ENCODE measurements at places on chromosomes 13 and 19.

- DNase-seq, result no peak
These were observed 12.1 kb upstream of the ZNF254 start for GRCh38 chr19:24074720-24075454.

DNA sequence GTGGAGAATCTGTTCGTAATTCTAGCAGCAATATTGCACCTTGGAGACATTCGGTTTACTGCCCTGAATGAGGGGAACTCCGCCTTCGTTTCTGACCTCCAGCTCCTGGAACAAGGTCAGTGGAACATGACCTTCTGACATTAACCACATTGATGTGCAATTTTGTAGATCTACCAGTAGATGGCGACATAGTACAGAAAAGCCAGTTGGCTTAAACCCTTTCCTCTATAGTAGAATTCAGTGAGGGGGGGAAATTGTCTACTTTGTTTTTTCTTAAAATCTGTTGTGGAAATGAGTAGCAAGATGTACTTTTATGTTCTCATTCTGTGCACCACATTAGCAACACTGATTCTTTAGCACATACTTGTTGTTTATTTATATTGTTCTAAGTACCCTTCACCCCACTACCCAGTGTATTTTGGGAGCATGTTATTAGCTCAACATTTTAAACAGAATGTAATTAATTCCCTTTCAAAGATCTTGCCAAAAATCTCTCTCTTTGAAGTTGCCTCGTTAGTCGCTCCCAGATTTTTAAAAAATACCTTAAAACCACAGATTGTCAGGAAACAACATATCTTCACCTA, 332.2 kb downstream of the MYO16 start:
- DNase-seq, result no peak

GRCh38 chr19:19368087-19368486, 37.4 kb upstream of the GATAD2A start:
- DNase-seq, result no peak

DNA sequence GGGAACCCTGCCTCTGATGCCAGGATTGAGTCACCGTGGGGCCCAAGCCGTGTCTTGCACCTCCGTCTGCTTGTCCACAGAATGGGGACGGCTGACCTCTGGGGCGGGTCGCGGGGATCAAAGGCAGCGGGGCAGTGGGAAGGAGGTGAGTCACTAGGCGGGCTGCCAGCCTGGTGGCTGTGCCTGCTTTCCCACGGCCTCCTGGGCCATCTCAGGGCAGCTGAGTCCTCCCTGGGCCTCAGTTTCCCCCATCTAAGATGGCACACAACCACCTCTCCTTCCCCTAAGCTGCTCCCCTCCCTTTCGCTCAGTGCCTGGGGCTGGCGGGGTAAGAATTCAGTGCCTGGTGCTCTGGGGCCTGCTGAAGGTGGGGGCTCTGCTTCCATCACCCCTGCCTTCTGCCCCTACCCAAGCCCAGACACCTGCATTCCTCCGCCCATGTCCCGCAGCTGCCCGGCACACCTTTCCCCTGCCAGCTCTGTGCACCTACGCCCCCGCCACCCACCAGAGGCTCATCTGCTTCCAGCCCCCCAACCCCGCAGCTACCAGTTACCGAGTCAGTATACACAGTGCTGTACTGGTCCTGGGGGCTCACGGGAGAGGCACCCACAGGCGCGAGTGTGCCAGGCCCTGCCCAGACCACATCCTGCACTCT, 3.5 kb downstream of the MKNK2 start:
- no peak for DNase-seq

- no peak for DNase-seq
These were observed 84.7 kb downstream of the KDM4B start for GRCh38 chr19:5053661-5054060.

DNA sequence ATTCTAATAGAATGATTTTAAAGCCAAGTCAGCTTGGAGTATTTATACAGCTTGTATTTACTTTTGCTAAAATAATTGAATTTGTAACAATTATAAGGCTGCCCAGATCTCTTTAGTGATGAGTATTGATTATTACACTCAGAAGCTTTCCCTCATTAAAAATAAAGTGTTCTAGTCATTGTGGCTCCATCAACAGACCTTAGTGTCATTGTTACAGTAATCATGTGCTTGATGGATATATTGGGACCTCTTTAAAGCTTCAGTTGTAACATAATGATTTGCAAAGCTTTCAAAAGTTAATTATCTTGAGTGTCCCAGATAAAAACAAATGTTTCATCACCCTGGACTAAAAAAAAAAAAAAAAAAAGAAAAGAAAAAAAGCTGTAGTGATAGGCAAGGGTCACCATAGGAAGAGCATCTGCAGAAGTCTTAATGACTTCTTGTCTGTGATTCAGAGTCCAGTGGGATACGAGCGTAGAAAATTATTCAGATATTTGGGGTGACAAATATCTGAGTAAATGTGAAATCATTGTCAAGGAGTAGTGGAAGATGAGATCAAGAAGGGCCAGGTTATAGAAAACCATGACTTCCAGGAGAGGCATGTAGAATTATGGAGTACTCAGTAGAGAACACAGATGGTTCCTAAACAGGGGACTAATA, 369.6 kb downstream of the DCT start:
- DNase-seq, result no peak

GRCh38 chr13:29125191-29125933, 305.2 kb downstream of the MTUS2 start:
- no peak for DNase-seq

DNA sequence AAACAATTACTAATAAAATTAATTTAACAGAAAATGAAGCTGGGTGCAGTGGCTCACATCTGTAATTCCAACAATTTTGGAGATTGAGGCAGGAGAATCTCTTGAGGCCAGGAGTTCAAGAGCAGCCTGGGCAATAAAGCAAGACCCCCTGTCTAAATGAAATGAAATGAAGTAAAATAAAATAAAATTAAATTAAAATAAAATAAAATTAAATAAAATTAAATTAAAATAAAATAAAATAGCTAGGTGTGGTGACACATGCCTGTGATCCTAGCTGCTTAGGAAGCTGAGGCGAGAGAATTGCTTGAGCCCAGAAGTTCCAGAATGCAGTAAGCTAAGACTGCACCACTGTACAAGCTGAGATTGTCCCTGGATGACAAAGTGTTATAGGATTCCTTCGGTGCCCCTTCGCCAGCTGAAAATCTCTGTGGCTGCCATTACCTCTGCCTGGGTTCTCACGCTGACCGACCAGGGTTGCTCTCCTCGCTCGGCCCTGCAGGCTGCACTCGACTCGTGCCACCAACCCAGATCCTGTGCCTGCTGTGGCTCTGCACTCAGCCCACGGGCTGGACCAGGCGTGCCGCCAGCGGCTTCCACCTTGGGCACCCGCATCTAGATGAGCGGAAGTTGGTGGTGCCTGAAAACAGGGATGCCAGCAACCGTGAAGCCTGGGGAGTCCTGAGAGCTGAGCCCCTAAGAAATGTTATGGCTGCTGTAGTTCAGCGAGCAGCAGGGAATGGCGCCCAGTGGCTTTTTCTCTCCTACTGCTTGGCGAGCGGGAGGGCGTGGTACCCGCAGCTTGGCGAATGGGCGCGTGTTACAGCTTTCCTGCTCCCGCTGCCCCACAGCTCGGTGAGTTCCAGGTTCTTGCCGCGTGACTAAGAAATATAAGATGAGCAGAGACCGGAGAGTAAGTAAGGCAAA, 539.2 kb upstream of the PCDH9 start:
- DNase-seq, result no peak

DNA sequence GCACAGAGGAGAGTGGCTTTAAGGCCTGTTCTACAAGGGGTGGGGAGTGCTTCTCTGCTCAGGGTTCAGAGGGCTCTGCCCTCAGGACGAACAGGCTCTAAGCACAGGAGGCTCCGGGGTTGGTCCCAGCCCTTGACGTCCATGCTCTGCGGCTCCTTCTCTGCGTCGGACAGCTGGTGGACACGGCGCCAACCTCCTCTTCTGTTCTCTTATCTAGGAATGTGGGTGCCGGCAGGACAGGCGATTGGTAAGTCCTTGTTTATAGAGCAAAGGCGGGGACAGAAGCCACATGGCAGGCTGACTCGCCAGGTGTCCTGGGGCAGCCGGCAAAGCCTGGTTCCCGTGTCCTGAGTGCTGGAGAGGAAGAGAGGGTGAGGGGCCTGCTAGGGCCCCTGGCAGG, 8.4 kb upstream of the RPS15 start:
- DNase-seq, result no peak

DNA sequence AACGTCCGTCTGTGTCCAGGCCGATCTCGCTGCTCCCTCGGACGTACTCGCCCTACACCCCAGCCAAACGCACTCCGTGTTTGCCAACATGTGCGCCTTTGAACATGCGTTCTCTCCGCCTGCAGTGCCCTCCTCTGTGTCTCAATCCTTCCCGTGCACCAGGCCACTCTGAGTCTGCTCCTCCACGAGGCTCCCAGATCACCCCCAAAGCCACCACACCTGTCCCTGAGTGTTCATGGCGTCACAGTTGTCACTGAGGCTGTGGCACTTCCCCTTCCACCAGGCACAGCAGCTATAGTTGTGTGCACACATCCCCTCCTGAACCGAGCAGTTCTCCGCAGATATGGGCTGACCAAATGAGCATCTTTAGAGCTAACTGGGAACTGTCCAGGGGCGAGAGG, 35.6 kb downstream of the RASA3 start:
- DNase-seq, result no peak

GRCh38 chr19:45444318-45445041, 20.8 kb upstream of the ERCC1 start:
- DNase-seq, result peak; percentile 52

DNA sequence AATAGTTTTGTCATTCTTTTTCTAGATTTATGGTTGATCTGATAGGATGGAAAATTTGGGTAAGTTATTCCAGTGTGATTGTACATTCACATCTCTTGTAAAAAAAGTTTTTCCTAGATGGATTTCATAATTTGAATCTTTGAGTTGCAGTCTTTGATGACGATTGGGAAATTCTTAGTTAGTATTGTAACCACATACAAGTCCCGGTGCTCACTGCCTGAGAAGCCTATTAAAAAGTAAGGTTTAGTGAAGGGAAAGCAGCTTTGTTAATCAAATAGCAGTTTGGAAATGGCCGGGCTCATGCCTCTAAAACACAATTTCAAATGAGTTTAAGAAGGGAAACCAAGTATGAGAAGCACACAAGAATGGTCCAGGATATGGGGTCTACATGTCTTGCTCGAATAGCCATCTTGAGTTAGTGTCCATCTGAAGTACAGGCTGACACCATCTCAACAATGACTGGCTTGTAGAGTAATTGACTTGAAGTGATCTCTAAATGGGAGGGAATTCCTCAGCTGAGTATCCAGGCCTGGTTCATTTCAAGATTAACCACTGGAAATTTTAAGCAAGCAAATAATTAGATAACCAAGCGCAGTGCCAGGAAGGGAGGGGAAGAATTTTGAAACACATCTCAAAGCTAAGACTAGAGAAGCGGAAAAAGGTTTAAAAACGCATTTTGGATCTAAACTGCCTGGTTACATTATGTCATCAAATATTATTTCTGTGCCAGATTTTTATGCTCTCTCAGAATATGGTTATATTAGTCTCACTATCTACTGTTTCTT, 1145.6 kb upstream of the MIR17HG start:
- DNase-seq, result no peak

GRCh38 chr13:33510350-33510970, 224.9 kb upstream of the STARD13 start:
- no peak for DNase-seq

DNA sequence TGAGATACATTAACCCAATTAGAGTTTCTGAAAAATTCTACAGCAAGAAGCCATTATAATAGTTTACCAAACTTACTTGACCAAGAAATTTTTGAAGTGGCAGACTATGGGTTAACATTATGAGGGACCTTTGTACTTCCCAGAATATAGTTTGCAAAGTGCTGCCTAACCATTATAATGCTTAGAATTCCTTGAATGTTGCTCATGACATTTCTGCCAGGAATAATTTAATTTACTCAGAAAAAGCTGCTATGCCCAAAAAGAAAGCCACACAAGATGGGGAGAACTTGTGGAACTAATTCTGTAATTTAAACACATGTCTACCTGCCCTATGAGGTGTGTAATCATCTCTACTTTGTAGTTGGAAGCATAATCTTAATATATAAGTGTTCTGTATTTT, 58.1 kb upstream of the MYCBP2 start:
- no peak for DNase-seq

GRCh38 chr13:22114630-22115311, 443.9 kb downstream of the FGF9 start:
- no peak for DNase-seq

DNA sequence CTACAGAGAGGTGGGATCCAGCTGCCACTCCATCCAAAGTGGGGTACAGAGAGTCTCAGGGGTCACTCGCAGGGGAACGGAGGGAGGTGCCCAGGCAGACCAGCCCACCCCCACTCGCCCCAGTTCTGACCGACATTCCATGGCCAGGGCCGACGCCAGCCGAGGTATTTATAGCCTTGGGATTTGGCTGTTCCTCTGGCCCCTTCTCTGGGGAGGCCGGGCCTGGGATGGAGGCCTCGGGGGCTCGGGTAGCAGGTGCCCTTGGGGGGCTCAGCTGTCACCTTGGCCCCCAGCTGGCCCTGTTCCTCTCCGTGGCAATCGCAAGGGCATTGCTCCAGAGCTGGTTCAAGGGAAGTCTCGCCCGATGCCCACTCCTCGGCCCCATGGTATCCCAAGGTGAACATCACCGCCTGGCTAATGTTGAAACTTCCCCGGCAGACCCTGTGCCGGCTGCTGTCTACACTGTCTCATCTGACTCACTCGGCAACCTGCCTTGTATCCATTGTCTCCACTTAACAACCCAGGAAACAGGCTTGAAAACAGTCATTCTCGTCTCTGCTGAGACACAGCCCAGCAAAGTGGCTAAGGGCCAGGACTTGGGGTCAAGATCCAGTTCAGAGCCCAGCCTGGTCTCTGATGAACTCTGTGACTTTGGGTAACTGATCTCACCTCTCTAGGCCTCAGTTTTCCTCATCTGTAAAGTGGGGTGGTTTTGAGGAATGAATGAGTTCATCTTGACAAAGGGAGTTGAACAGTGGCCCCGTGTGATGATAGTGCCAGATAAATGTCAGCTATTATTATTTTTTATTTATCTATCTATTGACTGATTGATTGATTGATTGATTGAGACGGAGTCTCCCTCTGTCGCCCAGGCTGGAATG, 9.7 kb downstream of the PRKACA start:
- no peak for DNase-seq

- DNase-seq, result no peak
These were observed 12.7 kb downstream of the ZNF574 start for GRCh38 chr19:42088471-42089190.

All from activated CD8-positive, alpha-beta memory T cell treated with anti-CD3 and anti-CD28 coated beads for 1 hour (primary cell).